ENCODE measurements at places on chromosomes 1 and 21.

DNA sequence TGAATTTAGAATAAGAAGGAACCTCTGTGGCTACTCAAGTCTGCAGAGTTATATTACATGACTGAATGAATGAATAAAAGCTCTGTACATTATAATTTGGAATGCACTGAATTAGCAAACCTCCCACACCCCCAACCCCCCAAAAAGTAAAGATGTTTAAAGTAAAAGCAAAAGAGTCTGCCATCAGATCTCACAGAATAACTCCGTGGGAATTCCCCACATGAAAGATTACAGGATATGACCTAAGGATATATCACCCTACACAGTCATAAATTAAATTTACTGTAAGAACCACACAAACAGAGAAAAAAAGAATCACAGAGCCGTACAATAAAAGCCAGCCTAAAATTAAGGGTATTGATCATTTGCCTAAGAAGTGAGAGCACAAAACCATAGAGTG is 587.3 kb downstream of the PTPRC start:
- no peak for DNase-seq

GRCh38 chr1:91736715-91737615 is 149.0 kb downstream of the TGFBR3 start:
- DNase-seq, result no peak

DNA sequence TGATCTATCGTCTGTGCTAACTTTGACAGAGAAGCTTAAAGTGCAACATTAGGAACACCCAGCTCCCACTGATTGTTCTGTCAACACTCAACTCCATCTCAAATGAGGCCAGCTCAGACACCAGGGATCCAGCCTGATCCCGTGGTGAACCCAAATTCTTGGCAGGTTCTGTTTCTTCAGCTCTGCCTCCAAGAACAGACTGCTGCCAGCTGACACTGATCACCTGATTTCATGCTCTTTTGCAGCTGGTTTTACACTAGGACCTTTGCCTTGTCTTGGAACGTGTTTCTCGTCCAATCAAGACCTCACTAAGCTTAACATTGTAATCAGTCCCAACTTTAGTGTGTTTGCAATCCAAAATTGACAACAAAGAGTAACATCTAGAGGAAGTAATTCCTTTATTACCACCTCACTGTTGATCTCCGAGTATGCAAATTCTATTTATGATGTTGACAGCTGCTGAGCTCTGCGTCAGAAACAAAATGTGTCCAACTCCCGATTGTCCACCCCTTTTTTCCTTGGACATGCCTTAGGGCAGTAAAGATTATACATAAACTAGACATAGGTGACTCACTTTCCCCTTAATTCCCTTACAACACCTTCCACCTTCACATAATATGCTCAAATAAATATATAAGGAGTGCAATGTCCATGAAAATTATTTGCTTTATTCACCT is 1.6 kb upstream of the HYI start:
- no peak for DNase-seq

DNA sequence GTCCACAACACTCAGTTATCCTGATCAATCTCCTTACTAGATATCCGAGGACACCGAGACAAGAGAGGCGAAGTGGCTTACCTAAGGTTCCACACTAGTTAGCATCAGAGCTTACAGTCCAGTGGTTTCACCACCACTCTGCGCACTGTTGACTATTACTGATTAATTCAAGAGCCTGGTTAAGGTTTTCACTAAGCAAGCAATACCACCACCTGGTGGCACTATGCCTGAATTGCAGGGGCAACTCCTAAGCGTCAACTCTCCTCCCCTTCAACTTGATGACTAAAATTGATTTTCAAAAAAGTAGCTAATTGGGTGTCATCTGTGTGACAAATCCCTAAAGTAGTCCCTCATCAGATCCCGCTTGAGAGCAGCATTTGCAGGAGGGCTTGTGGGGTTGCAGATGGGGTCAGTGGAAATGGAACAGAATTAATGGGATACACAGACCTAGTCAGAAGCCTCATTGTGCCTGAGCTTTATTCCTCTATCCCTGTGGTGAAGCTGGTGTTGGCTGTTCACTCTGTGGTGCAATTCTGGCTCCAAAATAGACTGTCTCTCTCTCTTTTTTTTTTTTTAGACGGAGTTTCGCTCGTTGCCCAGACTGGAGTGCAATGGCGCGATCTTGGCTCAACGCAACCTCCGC is 9.1 kb downstream of the TTC22 start:
- no peak for DNase-seq

DNA sequence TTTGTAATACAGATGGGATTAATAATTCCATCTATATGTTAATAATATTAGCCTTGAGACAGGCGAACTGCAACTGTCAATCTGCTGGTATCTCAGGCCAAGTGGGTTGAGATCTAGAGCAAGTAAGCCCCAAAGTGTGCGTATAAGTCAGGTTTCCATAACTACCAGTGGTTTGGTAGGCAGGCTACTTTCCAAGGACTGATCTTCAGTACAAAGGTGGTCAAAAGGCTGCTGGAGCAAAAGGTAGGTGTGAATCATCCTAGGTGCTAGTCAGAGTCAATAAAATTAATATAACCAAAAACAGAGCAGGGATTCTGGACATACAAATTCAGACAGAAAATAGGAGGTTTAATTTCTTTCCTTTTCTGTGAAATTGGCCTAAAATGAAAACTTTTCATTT is 328.0 kb downstream of the TGFB2 start:
- DNase-seq, result no peak

DNA sequence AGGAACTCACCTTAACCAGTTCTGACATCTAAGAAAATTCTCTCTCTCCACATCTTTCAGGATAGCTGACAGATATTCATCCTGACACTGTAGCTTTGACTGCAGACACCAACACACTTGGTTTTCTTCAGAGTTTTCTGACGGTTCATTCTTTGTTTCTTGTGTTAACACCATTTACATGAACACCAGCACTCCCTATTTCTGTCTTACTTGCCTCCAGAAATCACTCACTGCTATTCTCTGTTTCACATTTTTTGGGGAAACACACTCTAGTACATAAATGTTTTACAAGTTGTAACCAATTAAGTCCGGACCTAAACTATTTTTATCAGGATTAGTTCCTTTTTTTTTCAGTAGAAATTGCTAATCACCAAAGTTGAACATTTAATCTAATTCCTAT is 15.4 kb downstream of the FLVCR1 start:
- DNase-seq, result no peak

- no peak for DNase-seq
These were observed 84.6 kb upstream of the B3GALT2 start for GRCh38 chr1:193270996-193271395.

GRCh38 chr1:203167026-203167912 is 8.4 kb downstream of the MYBPH start:
- no peak for DNase-seq

DNA sequence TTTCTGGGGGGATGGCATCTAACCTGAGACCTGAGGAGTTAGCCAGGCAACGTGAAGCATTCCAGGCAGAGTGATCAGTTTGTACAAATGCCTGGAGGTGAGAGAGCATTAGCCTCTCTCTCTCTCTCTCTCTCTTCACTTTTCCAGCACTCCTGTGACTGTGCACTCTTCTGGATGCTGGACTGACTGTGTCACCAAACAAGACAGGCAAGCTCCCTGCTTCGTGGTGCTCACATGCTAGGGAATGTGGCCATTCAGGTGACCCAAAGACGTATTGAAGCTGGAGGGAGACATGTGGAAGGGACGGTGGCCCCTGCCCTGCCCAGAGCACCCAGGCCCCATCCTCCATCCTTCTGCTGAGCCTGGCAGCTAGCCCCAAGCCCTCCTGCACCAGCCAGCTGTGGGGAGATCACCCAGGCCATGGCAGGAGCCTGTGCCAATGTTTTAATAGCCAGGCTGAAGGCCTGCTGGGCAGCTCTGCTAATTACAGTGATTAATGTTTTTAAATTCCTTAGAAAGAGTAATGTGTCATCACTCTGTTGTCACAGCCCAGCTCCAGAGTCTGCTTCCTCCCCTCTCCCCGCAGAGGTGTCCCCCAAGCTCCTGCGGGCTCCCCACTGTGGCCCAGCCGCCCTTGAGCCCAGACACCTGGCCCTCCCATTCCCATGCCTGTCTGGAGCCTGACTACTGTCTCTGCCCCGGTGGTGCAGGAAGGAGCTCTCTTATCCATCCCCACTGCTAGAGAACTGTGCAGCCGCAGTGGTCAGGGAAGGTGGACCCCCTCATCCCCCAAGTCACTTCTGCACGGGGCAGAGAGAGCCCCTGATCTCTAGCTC is 48.9 kb downstream of the UBIAD1 start:
- no peak for DNase-seq

DNA sequence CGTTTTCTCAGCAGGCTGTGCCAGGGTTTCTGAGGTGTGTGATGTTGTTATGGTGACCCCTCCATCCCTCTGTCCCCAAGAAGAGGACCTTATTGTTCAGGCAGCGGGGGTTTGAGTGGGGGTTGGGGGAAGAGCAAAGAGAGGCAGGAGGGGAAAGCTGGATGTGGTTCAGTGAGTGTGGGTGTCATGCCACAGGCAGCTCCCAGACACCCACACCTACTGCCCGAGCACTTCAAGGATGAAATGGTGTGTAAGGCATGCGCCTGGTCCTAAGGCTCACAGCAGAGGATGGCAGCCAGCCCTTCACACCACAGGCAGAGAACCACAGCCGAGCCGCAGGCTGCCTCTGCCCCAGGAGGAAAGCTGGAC is 49.9 kb upstream of the STUM start:
- DNase-seq, result no peak

GRCh38 chr1:75641325-75641724 is 30.4 kb upstream of the SLC44A5 start:
- DNase-seq, result no peak

DNA sequence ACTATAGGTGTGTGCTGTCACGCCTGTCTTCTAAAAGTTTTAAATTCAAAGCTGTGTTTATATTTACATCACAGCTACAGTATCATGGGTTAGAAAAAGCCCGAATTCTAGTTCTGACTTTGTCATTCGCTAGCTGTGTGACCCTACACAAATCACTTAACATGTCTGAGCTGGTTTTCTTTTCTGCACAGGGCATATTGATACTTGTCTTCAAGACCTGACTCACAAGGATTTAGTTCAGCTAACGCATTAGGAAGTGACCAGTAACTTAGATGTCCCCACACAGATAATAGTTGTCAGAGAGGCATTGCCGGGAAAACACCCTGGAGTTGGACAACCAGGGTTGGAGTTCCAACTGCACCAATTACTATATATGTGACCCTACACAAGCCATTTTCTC is 25.9 kb downstream of the GIPC2 start:
- no peak for DNase-seq

- no peak for DNase-seq
These were observed 53.8 kb downstream of the KCNK1 start for GRCh38 chr1:233667741-233668140.

DNA sequence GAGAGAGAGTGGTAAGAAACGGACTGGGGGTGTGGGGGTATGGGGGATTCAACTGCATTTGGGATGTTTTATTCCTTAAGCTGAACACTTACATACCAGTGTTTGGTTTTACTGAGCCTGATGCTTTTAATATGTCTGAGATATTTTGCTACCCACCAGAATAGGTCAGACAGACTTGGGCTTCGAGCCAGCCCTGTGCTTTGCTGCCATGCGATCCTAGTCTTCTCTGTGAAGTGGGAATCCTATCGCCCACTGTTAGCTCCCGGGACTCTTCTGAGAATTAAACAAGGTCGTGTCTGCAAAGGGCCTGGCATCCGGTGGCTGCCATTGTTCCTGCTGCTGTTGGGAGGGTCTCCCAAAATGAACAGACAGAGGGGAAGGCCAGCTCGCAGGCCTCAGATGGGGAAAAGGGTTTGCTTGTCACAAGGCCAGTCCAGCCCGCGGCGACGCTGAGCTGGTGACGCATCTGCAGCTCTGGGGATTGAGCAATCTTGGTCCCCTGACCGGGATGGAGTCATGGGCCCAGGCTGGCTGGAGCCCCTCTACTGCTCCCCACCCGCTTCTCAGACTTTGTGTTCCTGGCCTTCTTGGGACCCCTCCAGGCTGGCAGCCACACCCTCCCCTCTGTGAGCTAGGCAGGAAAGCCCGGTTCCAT is 26.9 kb upstream of the ECE1 start:
- DNase-seq, result no peak

- no peak for DNase-seq
These were observed 71.8 kb downstream of the DISP3 start for GRCh38 chr1:11550664-11551283.

GRCh38 chr1:95197616-95198252 is 36.3 kb upstream of the RWDD3 start:
- DNase-seq, result no peak

Measured in stimulated activated CD8-positive, alpha-beta memory T cell treated with anti-CD3 and anti-CD28 coated beads, Interleukin-15, amount 100 ng/mL, for 4 hours (primary cell).